Fibroblast of the aortic adventitia (primary cell): ENCODE measurements at places on chromosomes 7 and 10. TPM values are rescaled to one million over a fixed set of nuclear protein-coding genes. Genes with fewer than 3 reads are reported as not detected.

Gene SPDYE9
- total RNA-seq = 0.08 TPM in 1 of 2 replicates, not detected in the other

Gene KLHL7
- total RNA-seq = 28.5 and 152 TPM in 2 replicates

Gene IL6
- 3.8 and 10.2 TPM in 2 replicates for total RNA-seq

Gene ETV1
- 5.8 and 75.7 TPM in 2 replicates for total RNA-seq

Gene ADAM12
- 82.7 and 83.5 TPM in 2 replicates for total RNA-seq

Gene FOXP2
- 3.9 and 17.4 TPM in 2 replicates for total RNA-seq

Gene ANKRD61
- not detected in 2 replicates for total RNA-seq

Gene PIK3CG
- total RNA-seq = 0.08 TPM in 1 of 2 replicates, not detected in the other

Gene C10orf95
- total RNA-seq = not detected in 2 replicates

Gene LRRC18
- not detected in 2 replicates for total RNA-seq

Gene PLAU
- total RNA-seq = 21.6 and 24.9 TPM in 2 replicates

Gene OR2A5
- total RNA-seq = not detected in 2 replicates

Gene DYDC2
- not detected in 2 replicates for total RNA-seq

Gene SPDYE2B
- total RNA-seq = 0.16 TPM in 1 of 2 replicates, not detected in the other

Gene C7orf57
- 0.09 TPM in 1 of 2 replicates, not detected in the other for total RNA-seq

Gene SLC13A1
- not detected in 2 replicates for total RNA-seq

Gene GIMAP6
- total RNA-seq = 0.18 and 0.74 TPM in 2 replicates

Gene OR2A42
- not detected in 2 replicates for total RNA-seq

Gene GRIFIN
- total RNA-seq = not detected in 2 replicates

Gene IL15RA
- total RNA-seq = 2.1 and 5.7 TPM in 2 replicates

Gene TMEM130
- total RNA-seq = 0.27 and 0.57 TPM in 2 replicates

Gene EBF3
- total RNA-seq = 5.2 and 14.7 TPM in 2 replicates

Gene PSTK
- 1.4 and 4.7 TPM in 2 replicates for total RNA-seq

Gene ADARB2
- not detected in 2 replicates for total RNA-seq

Gene HPSE2
- not detected in 2 replicates for total RNA-seq

Gene WAPL
- total RNA-seq = 40.9 and 149 TPM in 2 replicates

Gene ICA1
- 0.45 and 1.1 TPM in 2 replicates for total RNA-seq

Gene ZNF33A
- 19.3 and 21.4 TPM in 2 replicates for total RNA-seq

Gene ZNF488
- 0.18 and 0.41 TPM in 2 replicates for total RNA-seq

Gene LIPN
- not detected in 2 replicates for total RNA-seq

Gene OGDHL
- under 0.01 and 0.57 TPM in 2 replicates for total RNA-seq

Gene KLLN
- 0.99 and 2.0 TPM in 2 replicates for total RNA-seq

Gene TET1
- 3.3 and 9.3 TPM in 2 replicates for total RNA-seq

Gene PROSER2
- total RNA-seq = 3.1 and 4.7 TPM in 2 replicates

Gene OIT3
- not detected in 2 replicates for total RNA-seq

Gene GRM8
- 0.36 TPM in 1 of 2 replicates, not detected in the other for total RNA-seq

Gene TAS2R41
- 0.09 TPM in 1 of 2 replicates, not detected in the other for total RNA-seq

Gene GNGT1
- total RNA-seq = not detected in 2 replicates
